ENCODE measurements at places on chromosomes 6 and 20.

GRCh38 chr6:105733556-105734162, 330.8 kb upstream of the PREP start:
- DNase-seq = peak; percentile 58

DNA sequence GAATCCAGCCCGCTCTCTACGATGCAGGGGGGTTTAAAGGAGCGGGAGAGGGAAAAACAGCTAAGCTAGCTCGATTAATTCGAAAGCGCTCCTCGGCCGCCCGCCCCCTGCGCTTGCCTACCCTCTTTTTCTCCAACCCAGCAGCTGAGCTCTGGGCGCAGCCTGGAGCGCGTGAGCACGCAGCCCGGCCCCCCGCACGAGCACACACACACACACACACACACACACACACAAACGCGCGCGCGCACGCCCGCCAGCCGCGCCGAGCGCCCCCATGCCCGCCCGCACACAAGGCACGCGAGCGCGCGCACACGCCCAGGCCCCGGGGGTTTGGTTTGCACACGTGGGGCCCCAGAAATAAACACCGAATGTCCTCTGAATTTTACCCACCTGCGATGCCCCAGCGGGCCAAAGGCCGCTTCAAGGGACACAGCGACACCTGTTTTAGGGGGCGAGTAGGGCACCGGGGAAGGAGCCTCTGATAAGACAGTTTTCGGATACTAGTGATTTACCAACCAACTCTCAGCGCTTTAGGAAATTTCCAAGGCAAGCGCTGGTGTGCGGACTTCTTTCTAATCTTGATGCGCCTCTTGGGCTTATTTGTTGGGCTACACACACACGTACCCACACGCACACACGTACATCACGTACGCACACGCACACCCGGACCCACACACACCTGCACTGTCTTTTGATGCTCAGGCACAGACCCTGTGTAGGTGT, 802 bp upstream of the NRN1 start:
- peak; percentile 92 for DNase-seq

- DNase-seq = no peak
Observed at GRCh38 chr6:144286503-144287393, 1.6 kb downstream of the UTRN start.

DNA sequence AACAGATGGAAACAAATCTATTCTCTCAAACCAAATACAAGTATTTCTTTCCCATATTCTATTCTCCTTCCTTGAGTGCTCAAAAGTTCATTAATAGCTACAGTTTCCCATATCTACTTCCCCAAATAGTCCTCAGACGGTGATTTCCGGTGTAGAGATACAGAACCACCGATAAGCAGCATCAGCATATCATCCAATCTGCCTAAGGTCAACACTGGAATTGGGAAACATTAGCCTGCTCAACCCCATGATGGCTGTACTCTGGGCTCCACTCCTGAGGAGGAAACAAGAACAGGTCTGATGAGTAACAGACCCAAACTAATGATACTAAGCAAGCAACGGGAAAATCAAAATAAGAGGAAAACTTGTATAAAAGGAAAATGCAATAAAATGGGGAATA, 115.6 kb downstream of the EPB41L2 start:
- DNase-seq = no peak

DNA sequence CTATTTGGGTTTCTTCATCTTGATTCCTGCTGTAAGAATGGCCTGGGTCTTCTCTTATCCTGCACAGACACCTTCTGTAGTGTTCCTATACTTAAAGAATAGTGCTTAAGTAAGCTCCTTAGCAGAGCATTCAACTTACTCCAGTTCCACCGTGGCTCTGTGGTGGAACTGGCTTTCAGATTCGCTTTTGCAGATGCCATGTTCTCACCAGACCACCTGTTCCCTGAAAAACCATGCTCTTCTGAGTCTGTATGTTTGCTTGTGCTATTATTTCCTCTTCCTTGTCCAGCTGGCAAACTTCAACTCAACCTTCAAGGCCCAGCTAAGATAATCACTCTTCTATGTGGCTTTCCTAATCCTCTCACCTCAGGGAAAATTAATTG, 4.9 kb downstream of the ELMO2 start:
- peak; percentile 37 for DNase-seq

- peak; percentile 80 for DNase-seq
Observed at GRCh38 chr6:70371454-70372105, 41.7 kb upstream of the FAM135A start.

DNA sequence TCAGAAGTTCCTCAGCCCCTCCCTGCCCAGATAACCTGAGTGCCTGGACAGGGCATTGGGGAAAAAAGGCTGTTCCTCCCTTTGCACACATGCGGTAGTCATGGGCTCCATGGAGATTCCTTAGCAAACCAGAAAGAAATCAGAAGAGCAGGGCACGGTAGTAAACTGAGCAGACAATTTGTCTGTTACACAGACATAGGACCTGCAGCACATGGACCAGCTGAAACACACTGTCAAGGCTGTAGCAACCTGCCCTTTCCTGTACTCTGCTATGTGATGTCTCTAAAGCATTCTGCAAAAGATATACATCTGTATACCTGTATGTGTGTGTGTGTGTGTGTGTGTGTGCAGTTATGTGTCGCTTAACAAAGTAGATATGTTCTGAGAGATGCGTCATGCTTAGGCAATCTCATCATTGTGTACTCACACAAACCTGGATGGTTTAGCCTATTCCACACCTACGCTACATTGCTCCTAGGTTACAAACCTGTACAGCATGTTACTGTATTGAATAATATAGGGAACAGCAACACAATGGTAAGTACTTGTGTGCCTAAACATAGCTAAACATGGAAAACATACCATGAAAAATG, 44.4 kb upstream of the BMP5 start:
- no peak for DNase-seq

GRCh38 chr6:151488226-151488625, 5.6 kb upstream of the CCDC170 start:
- DNase-seq = no peak

GRCh38 chr6:163711615-163712565, 297.4 kb downstream of the QKI start:
- peak; percentile 74 for DNase-seq

DNA sequence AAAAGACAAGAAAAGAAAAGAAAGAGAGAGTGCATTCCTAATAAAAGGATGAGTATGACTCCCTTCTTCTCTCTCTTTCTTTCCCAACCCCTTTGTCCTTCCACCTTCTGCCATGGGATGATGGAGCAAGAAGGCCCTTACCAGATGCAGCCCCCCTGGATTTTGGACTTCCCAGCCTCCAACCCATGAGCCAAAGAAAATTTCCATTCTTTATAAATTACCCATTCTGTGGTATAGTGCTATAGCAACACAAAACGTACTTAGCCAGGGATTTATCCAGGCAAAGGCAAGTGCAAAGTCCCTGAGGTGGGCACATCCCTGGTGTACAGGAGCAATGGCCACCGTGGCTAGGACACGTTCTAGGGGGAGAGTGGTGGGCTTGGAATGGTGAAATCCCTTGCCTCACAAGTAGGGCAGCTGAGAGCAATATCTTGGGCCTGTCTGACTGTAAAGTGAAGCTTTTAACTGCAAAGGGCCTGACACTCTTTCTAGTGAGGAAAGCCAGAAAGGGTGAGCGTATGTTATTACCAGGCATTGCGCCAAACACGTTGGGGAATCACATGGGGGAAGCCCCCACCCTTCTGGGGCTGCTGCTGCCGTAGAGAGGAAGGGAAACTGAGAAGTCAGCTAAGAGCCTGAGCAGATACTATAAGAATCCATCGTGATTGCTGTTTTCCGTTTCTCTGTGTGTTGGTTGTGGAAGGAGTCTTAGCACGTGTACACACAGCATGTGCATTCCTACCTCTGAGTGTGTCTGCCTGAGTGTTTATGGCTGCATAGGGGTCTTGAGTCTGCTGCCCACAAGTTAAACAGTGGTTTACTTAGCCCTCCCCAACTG, 50.7 kb upstream of the SIRPA start:
- DNase-seq = peak; percentile 52

- DNase-seq = peak; percentile 73
Observed at GRCh38 chr6:107712665-107713551, 111.2 kb downstream of the SCML4 start.

GRCh38 chr6:116366740-116367275, 3.9 kb upstream of the DSE start:
- DNase-seq = no peak

DNA sequence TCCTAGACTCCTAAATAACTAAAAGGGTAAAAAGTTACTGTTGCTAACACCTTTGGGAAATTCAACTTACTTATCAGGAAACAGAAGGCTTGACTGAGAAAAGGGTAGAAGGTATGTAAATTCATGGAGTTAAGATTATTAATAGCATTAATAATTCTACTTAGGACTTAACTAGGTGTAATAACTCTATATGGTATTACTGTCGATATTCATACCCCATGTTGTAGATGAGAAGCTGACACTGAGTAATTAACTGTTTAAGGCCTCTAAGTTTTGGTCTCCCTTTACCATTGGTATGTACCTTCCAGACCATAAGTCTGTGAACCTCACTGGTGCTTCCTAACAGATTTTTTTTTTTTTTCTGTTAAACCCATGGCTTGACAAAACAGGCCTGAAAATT, 15.4 kb downstream of the GLO1 start:
- no peak for DNase-seq

GRCh38 chr20:54549658-54550326, 74.4 kb downstream of the DOK5 start:
- no peak for DNase-seq

DNA sequence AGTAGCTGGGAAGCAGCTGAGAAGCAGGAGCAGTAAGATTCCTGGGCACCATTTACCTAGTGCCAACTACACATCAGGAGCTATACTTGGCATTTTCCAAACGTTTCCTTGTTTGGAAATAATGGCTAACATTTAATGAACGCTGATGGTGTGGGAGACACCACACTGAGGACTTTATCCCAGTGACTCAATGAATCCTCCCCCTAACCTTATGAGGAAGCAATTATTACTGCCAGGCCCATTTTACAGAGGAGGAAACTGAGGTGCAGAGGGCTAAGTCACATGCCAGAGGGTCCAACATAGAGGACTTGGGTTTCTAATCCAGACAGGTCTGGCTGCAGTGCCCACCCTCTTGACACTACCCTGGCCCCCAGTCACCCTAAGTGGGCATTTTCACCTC, 6.1 kb downstream of the PTGIS start:
- no peak for DNase-seq

DNA sequence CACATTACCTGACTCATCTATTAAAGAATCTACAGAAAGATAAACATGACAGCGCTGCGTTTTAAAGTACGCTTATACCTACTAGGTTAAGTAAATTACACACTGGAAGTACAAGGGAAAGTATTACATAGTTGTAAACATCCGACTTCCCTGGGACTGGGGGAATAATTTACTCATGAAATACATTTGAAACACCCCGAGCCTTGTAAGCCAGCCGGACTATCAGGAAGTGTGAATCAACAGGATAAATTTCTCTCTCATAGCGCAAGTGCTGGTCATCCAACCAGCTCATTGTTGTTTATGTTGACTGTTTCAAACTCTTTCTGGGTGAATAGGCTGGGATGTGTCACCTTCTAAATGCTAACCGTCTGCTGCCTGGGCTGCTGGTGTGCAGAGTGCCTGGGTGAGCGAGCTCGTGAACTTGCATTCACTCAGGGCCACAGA, 4.9 kb downstream of the BMP6 start:
- DNase-seq = no peak

- no peak for DNase-seq
Observed at GRCh38 chr6:170329321-170329720, 22.8 kb downstream of the FAM120B start.

DNA sequence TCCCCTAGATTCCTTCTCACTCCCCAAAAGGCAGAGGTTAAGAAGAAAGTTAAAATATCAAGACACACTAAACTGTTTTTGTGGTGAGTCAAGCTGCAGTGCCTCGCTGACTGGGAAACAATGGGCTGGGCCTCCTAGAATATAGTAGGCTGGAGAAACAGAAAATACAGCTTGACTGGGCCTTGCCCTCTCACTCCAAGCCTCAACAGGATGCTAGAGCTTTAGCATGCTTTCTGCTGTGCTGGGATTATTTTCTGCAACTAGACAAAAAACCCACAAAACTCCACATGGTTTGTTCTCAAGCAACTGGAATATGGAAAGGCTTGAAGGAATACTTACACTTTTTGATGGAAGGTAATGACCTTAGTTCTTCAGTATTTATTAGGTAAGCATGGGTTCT, 27.9 kb downstream of the FOXO3 start:
- no peak for DNase-seq

GRCh38 chr20:10902174-10902573, 228.4 kb upstream of the JAG1 start:
- no peak for DNase-seq

GRCh38 chr6:133697666-133698065, 191.2 kb upstream of the TCF21 start:
- DNase-seq = no peak

- no peak for DNase-seq
Observed at GRCh38 chr6:113823916-113824315, 33.2 kb upstream of the MARCKS start.

DNA sequence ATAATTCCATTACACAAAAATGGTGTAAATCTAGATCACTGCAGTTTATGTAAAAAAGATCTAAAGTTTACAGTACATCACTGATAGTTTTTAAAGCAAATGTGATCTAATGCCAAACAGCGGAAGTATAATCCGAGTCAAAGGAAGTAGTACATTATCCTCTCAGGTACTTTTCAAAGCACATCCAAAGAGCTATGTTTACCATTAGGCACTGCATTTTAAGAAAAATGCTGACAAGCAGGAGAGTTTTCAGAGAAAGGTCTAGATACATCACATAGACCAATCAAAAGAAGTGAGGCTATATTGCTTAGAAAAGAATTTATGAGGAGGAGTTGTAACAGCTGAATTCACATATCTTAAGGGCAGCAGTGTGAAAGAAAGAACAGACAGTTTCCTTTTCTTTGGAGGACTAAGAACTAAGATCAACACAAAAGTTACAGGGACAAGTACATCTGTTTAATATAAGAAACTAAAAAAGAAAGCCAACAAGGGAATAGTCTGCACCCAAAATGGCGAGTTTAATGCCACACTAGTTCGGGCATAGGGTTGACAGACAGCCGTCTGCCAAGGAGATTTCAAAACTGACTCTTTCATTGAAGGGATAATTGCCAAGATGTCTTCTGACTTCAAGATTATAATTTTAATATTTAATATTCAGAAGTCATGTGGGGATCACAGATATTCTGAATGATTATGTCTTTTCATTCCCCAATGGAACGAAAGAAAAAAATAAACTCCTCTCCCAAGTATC, 1.4 kb downstream of the ZNF184 start:
- peak; percentile 21 for DNase-seq

DNA sequence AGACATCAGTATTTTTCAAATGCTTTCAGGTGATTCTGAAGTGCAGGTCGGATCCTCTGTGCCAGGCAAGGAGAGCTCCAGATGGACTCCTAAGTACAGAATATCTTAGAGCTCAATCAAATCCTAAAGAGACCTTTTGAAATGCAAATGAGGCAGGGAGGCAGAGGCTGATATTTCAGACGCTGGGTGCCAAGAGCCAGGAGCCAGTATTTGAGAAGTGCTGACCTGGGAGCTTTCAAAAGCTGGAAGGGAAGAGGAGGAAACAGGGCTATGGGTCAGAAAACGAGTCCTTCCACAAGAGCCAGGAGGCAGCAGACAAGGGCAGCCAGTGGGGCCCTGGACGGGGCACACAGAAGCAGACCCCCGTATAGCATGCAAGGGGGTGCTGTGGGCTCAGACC, 46.1 kb upstream of the DSN1 start:
- no peak for DNase-seq

GRCh38 chr6:10151144-10151915, 263.5 kb downstream of the TFAP2A start:
- no peak for DNase-seq

- DNase-seq = no peak
Observed at GRCh38 chr20:50126662-50127061, 13.7 kb upstream of the UBE2V1 start.

Measured in NAMALWA (cell line).